Fibroblast of mammary gland (primary cell): ENCODE measurements at places on chromosomes 2 and 18.
A peak's percentile ranks its signal among the peaks of the same experiment; 100 is the strongest.

DNA sequence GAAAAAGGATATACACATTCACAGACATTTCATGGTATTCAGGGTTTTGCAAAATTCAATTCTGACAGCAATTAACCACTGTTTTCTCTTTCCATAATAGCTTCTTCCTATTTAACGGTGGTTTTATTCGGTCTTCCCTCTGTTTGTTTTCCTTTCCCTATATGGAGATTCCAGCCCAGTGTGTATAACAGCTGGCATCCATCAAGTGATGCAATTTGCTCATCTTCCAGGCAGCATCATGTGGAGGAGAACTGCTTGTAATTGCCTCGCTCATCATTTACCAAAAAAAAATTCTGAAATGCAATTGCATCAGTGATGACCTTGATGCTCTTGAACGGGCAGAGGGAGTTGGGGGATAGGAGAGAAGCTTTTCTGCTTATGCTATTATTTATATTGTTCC, 165.9 kb upstream of the PGAP1 start:
- DNase-seq, result peak; percentile 85

DNA sequence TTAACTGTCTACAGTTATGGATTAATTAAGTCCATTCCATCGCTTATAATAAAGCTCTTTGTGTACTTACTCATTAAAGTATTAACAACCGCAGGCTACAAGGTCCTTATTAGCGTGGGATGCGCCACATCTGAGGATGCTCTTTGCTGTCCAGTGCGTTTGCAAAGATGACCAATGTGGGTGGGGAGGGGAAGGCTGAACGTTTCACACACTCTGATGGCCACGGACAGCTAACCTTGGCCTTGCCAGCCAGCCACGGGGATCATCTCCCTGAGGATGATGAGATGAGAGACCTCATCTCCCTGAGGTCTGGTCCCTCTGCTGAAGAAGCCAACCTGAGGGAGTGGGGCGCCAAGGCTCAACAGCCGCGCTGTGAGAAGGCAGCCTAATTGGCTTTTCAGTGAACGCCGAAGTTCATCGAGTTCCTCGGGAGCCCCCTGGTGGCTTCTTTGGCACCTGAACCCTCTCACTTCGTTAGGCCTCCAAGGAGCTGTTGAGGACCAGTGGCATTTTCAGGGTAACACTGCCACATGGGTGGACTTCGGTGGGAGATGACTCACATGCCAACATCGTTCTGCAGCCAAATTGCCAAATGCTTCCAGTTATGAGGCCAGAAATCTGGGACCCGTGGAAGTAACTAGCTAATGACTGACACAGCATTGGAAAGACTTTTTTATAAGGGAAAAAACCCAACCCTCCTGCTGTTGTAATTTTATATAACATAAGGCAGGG, 69.3 kb upstream of the SEC11C start:
- peak; percentile 79 for DNase-seq

- no peak for DNase-seq
These were observed 117.5 kb downstream of the ATP9B start for GRCh38 chr18:79186649-79187048.

DNA sequence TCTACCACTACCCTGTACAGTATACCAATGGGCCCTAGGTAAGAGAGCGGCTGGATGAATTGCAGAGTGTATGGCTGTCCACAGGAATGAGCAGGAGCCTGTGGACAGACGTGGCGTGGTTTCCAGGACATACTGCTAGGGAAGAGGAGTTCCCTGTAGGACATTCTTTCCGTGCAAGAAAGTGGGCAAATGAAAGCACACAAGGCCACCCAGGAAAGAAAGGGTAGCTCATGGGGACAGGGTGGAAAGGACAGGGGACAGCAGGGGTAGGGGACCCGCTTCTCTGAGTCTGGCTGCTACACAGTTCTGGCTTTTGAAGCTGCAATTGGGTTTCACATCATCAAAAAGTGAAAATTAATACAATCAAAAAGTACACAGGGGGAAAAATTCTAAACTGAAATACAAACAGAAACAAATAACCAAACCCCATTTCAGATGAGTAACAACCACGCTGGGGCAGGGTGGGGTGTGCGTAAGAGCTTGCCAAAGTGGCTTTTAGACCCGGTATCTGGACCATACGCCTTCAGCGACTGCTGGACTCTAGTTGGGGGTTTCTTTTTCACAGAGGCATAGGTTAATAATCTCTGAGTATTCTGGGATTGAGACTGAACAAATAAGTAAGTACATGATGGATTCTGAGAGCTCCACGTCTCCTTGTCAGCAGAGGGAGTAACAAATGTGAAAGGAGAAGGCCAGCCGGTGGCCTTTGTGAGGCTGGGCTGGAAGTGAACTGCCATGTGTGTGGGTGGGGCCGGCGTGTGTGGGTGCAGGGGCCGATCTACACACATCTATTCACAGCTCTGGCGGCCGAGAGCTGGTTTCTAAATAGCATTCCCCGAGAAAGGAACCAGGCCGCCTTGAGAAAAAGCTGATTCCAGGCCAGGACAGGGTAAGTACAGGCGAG, 84.0 kb downstream of the HDAC4 start:
- peak; percentile 71 for DNase-seq

DNA sequence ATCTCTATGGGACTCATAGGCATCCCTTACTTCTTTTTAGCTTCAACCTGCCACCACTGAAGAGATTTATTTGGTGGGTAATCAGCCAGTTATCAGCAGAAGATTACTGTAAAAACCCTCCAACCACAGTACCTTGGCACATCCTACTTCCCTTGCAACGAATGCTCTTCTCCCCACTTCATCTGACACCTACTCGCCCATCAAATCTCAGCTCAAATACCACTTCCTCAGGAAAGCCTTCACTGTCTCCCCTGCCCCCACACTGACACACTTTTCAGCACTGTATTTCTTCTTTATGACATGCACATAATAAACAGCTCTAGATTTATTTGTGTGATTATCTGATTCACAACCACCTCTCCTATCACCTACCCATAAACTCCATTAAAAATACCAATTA, 3.1 kb downstream of the KDSR start:
- DNase-seq, result no peak

DNA sequence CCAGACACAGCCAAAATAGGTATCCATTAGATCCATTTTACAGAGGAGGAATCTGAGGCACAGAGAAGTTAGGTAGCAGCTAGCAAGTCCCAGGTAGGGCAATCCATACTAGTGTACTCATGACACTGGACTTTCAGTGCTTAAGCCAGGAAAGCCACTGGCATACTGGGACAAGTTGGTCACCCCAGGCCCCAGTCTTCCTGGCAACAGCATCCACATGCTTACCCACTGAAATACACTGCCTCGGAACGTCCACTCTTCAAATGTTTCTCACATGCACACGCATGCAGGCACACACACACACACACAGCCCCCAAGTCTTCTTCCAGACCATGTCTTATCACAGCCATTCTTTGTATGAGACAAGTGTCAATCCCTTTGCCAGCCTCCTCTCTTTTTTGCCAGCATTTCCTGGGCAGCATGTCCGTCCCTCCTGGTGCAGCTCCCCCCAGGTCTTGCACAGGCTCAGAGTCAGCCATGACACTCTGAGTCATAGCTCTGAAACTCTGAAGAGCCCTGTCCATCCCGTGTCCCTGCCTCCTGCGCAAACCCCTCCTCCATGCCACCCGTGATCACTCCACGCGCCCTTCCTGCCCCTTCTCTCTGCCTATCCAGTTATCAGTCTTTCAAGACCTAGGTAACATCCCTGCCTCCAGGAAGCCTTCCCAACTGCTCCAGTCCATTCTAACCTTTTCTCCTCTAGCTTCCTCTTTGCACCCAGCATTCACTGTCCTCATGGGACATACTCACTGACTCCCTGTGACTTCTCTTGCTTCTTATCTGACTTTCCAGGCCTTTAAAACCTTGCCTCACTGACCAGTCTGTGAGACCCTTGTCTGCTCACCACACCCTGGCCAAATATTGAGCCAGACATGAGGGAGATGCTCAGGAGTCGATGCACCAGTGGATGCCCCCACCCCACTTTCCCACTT, 10.9 kb upstream of the TEX261 start:
- no peak for DNase-seq

GRCh38 chr2:211901226-211901846, 637.3 kb downstream of the ERBB4 start:
- no peak for DNase-seq

GRCh38 chr2:206023183-206023582, 62.8 kb downstream of the INO80D start:
- no peak for DNase-seq

- no peak for DNase-seq
These were observed 46.9 kb downstream of the MBD5 start for GRCh38 chr2:148067801-148068200.

- DNase-seq, result no peak
These were observed 172.8 kb downstream of the RNF144A start for GRCh38 chr2:7089898-7090510.

DNA sequence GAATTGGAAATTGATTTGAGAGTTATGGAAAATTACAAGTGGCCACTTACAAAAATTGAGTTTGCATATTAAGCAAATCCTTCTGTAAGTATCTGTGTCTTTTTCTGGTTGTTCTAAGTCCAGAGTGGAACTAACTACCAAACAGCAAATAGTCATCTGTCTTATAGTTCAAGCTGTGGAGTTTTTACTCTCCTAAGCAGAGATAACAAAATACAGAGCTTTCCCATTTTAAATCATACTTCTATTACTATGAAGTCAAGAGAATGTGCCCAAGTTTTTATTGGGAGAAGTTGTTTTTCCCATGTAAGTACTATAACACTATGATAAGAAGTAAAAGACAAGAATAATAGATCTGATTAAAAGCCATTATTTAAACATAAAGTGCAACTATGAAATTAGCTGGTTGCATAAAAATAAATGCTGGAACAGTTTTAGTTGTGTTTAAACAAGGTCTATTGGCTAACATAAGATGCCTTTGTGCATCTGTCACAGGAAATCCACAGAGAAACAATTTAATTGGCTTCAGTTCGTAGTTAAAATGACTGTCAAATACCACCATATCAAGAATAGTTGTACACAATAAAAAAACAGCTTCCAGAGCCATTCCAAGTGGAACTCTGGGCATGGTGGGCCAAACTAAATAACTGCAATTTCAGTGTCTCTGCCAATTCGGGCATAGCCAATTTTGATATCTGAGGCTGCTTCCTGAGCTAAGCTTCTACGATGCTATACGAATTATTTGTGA, 1467.4 kb upstream of the NXPH2 start:
- DNase-seq, result peak; percentile 51

- DNase-seq, result no peak
These were observed 79.2 kb downstream of the ZNF532 start for GRCh38 chr18:58943896-58944295.

GRCh38 chr18:46587600-46587999, 69.4 kb downstream of the LOXHD1 start:
- no peak for DNase-seq
